ENCODE measurements at places on chromosomes 11 and 22. TPM values are rescaled to one million over a fixed set of nuclear protein-coding genes. Genes with fewer than 3 reads are reported as not detected.

Gene DNHD1
- total RNA-seq = 7.3 TPM

Gene POU2AF3
- not detected for total RNA-seq

Gene SLC43A3
- total RNA-seq = 16.4 TPM

GRCh38 chr22:42319386-42319785 is 48.9 kb upstream of the TCF20 start:
- DNase-seq = no peak

DNA sequence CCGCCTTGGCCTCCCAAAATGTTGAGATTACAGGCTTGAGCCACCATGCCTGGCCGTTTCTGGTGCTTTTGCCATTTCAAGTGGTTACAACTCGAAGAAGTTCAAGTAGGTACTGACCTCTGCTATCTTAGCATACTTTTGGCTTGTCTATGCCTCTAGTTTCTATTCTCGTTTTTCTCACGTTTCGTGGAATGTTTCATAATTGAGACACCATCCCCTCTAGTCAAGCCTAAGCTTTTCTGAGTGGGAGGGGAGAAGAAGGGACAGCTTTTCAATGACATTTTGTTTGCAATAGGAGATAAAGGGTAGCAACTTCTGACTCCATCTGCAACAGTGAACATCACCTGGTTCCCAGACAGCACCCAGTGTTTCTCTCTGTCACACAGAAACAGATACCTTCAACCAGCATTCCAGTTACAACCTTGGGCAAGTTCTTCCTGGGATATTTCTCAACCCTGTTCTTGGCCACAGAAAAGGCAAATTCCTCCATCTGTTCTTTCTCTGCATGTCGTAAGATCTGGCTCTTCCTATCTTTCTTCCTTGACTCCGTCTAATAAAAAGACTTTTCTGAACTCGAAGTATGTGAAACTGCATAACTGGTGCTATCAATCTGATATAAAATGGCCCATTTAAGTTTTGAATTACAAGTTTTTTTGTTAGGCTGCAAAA is 25.5 kb downstream of the DDI1 start:
- DNase-seq = peak; percentile 76

GRCh38 chr22:44448271-44448830 is 49.7 kb downstream of the RTL6 start:
- DNase-seq = peak; percentile 81

DNA sequence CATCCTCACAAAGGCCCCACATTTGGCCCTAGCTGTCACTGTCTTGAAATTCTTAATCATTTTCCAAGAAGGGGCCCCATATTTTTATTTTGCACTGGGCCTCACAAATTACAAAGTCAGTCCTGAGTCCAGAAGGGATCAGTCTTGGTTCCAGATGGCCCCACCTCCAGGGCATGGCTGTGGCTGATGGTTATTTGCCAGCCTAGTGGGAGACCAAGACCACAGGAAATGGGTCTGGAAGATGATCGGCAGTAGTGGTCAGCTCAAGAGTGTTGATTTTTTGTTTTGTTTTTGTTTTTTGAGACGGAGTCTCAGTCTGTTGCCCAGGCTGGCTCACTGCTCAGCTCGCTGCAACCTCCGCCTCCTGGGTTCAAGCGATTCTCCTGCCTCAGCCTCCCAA is 47.1 kb upstream of the EMID1 start:
- no peak for DNase-seq
